ENCODE measurements at places on chromosomes 7 and 10.

- DNase-seq = no peak
Observed at GRCh38 chr7:46004965-46005364, 83.9 kb upstream of the IGFBP3 start.

GRCh38 chr10:98467506-98468318 is 21.0 kb upstream of the HPS1 start:
- DNase-seq = peak; percentile 77

DNA sequence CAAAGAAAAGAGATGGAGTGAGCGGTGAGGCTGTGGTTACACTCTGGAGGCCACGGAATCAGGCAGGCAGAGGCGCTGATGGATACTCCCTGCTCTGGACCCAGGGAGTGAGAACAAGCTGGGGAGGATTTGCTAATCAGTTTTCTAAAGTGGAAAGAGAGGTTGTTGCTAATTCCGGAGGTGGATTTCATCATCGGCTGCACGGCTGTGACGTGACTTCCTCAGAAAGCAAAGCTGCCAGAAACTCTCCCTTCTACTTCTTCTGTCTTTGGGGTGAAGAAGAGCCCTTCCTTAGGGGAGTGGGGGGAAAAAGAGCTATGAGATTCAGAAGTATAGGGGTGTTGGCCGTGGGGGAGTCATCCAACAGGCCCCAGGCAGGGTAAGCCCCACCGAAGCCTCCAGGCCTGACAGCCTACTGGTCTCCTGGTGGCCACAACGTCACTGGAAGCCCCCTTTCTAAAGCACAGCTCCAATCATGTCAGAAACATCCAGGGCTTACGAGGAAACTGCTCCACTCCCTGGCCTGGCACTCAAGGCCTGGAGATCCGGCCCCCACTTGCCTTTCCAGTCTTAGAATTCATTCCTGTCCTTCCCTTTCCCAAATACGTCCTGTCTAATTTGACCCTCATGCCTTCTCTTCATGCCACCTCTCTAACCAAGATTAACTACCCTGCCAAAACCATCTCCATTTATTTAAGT is 114.5 kb downstream of the HIP1 start:
- DNase-seq = no peak

GRCh38 chr7:34133356-34133982 is 228.1 kb downstream of the BMPER start:
- DNase-seq = no peak

DNA sequence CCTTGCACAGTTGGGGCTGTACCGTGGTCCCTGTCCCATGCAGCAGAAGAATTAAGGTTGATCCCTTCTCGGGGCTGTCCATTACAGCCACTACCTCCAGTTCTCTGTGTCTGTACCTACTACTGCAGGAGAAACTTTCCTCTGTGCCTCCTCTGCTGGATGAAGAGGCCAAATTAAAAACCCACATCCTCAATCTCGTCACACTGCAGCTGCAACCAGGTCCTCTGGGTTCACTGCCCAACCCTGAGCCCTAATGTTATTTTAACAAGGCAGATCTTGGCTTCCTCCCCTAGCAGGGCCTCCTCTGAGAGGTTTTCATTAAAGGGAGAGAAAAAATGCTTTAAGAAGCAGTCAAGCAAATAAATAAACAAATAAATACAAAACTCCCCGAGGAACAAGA is 66.6 kb downstream of the PLXNA4 start:
- DNase-seq = no peak

DNA sequence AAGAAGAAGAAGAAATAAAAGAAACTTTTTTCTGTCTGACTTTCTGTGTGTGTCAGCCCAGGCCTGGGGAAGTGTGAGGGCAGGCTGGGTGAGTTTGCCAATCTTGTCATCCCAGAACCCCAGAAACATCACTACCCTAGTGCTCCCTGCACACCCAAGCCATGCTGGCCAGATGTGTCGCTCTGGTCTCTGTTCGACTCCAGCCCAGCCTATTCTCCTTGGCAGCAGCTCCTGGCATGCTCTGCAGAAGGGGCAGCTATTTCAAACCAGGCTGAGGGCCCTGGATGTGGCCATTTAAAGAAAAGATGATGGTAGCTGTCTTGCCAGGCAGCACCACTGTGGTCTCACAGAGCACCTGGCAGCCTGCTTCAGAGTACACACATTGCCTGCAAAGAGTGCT is 334.1 kb downstream of the RPS24 start:
- DNase-seq = no peak

GRCh38 chr10:63712717-63713115 is 191.5 kb downstream of the REEP3 start:
- no peak for DNase-seq
